Inflammatory macrophage treated with lipopolysaccharide for 4 hours (primary cell): ENCODE measurements at places on chromosomes 2 and 18.

DNA sequence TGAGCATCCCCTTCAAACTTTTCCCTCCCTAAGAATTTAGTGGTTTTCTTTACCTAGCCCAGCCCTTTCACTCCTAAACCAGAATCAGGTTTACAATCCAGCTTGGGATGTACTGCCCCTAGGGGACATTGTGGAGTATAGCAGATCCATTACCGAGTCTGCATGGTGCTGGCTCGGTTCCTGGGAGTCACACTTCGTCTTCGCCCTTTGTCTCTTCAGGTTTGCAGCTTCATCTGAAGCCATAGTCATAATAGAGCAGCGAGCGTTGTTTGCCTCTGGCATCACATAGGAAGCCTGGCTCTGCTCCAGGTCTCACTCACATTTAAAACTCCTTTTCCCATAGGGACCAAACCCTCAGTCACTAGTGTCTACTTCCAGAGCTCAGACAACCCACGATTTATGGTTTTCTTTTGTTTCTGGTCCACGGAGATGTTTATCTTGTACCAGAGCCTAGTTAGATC lies 16.8 kb upstream of the LYPD6 start:
- DNase-seq, result peak; percentile 35

DNA sequence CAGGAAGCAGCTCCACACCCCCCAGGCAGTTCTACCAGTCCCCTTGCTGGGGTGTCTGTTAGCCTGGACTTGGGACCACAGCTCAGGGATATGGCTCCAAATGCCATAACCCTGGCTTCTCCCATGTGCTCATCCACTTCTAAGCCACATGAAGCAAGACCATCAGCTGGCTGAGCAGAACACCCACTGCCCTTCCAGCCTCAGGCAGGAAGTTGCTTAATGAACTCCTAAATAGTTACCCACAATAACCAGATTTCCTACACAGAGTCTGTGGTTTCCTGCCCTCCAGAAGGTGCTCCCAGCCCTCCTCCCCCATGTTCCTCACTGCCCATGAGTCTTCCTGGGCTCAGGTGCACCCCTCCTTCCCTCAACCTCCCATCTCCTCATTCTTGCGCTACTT lies 98.3 kb upstream of the EPC2 start:
- peak; percentile 78 for DNase-seq

- no peak for DNase-seq
Measured at GRCh38 chr18:2494921-2495320, 76.4 kb downstream of the METTL4 start.

GRCh38 chr18:12416098-12416729 lies 8.5 kb downstream of the PRELID3A start:
- DNase-seq, result no peak

DNA sequence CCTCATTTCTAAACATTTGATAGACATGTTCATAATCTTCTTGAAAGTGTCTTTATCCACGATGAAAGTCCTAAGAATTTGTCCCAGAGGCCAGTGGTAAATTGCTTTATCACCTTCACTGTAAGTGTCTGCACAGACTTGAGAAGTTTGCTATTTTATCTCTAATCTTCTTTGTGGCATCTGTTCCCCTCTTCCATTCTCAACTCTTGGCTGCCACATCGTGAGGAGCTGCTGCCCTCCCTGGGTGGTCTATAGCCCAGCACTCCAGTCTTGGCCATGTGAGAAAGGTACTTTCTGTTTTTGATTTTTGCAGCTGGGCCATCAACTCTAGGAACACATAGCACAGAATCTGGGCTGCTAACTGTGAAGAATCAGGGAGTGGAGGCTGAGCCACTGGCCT lies 45.5 kb downstream of the SLC14A2 start:
- no peak for DNase-seq

GRCh38 chr2:6793913-6794312 lies 71.8 kb downstream of the CMPK2 start:
- DNase-seq, result no peak

DNA sequence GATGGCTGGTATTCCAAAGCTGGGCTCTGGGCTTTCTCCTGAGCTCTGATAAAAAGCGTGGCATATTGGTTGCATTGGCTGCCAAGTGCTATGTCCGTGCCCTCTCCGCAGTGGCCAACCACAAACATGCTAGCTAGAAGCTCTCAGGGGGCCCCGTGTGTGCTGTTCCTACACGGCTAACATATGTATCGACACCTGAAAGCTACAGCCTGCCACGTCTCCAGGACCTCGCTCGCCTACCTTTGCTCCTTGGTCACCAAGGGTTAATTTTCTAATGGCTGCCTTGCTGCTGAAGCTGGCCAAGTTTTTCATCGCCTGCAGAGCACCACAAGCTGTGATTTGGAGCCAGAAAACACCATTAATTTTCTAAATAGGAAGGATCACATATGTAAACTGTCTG lies 888.4 kb downstream of the BCL11A start:
- DNase-seq, result no peak

DNA sequence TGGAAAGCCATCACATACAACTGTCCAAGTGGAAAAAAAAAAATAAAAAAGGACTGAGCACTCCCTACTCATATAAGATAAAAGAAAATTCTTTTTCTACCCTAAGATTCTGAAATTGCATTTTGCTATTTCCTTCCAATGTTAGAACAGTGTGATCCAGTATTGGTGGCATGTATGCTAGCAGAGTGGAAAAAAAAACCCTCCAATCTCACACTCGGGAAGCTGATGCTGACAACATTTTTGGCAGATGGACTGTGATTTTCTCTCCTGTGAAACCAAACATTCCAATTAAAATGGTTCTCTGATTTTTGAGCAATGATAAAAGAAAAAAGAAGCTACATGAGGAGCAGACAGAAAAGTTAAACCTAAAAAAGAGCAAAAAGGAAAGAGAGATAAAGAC lies 419.8 kb downstream of the DPP10 start:
- no peak for DNase-seq

- DNase-seq, result no peak
Measured at GRCh38 chr18:5937795-5938194, 42.5 kb upstream of the TMEM200C start.

DNA sequence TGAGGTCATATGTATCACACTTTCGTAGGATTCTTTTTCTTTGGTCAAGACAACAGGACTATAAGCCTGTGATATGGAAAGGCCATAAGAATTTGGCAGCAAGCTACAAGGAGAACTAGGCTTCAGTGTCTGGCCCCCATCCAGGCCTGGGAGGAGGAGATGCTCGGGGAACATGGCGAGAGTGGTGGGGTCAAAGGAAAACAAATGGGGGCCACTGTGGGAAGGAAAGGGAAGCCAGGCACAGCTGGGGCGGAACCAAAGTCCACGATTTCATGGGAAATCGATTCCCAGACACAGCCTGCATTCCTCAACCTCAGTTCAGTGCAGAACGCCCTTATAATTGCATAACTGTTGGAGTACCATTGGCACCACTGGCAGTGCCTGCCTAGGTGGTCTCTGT lies 58.2 kb downstream of the MBP start:
- DNase-seq, result no peak

DNA sequence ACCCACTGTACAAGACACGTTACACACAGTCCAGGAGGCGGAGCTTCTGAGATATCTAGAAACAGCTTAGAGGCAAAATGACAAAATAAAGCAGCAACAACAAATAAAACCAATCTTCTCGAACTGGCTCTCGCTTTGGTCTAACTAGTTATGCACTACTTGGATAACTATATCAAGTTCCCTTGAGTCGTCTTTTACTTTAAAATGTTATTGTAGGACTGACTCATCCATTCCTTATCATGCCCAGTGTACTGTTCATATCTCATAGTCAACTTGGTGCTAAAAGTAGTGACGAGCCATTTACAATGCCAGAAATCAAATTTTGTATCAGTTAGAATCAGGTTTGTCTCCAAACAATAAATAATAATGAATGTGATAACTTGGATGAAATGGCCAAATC lies 102.5 kb upstream of the SLC35G4 start:
- DNase-seq, result no peak

DNA sequence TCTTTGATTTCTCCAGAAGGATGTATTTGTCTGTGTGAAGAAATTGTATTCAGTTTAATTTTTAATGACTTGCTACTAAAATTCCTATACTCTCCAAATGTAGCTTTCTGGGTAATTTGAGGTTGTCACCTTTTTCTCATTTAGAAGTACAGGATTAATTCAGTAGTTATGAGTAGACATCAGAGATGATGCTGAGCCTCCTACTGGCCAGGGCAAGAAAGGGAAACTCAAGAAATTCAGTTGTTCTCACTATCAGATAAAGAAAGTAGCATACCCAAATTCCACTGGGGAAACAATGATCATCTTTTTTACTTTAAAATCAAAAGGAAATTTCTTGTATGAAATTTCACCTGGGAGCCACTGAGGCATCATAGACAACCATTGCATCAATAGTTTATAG lies 199.4 kb downstream of the SATB2 start:
- DNase-seq, result no peak

GRCh38 chr2:33500177-33500576 lies 23.7 kb downstream of the RASGRP3 start:
- DNase-seq, result no peak

DNA sequence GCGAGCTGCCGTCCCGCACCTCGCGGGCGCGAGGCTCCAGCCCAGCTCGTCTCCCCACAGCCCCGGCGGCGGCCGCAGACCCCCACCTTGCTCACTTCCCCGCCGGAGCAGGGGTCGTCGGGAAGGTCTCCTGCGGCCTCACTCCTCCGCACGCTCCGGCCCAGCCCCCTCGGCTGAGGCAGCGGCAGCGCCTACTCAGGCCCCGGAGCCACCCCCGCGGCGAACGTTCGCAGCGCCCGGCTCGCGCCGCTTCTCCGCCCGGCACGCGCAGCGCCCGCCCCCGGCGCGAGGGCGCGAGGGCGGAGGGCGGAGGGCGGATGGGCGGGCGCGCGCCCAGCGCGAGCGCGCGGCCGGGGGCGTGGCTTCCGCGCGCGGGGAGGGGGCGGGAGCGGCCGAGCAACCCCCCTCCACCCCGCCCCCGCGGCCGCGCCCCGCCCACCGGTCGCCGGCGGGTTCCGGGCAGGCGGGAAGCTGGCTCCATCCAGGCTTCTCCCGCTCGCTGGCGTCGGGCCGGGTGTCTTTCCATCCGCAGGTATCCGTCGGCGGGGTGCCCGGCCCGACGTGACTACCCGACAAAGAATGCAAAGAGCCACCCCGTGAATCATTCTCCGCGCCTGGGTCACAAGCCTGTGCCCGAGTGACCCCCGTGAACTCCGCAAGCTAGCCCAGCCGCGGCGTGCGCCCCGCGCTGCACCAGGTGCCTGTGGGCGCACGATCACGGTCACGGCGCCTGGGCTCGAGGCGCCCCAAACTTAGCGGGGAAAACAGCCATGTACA lies at the start of gene DTNB:
DTNB (minus strand) TSS at position 278 of the 777 bp plus-strand sequence. CDS start 20,917 bp downstream, outside the sequence.
- DNase-seq, result peak; percentile 43

DNA sequence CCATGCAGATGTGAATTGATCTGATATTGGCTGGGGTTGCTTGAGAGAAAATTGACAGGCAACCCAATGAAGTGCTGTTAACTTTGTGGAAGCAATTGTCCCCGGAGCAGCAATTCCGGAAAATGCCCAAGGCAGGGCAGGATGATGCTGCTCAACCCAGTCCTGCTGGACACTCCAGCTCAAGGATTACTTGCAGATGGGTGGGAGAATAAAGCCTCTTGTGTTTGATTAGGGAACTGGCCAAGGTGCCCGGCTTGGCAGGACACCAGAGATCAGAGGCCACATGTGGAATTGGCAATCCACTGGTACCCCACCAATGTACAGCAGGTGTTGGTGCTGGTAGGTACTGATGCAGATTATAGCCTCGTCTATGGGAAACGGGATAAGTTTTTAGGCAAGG lies 12.3 kb upstream of the C2orf42 start:
- DNase-seq, result no peak

GRCh38 chr2:104254017-104254416 lies 599.9 kb upstream of the POU3F3 start:
- DNase-seq, result no peak

DNA sequence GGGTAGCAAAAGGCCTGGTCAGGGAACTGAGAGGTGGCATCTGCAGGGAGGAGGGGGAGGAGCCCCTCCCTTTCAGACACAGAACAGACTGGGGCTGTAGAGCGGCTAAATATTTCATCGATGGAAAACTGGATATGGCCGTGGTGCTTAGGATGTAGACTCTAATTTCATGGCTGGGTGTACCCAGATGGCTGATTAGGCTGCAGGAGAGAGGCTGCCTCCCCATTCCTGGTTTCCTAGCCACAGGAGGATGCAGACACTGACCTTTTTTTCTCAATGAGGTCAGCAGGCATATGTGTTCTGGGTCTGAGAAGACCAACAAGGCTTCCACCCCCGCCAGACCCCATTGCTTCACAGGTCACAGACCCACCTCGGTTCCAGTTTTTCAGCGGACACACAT lies 79.3 kb upstream of the STPG4 start:
- DNase-seq, result no peak

DNA sequence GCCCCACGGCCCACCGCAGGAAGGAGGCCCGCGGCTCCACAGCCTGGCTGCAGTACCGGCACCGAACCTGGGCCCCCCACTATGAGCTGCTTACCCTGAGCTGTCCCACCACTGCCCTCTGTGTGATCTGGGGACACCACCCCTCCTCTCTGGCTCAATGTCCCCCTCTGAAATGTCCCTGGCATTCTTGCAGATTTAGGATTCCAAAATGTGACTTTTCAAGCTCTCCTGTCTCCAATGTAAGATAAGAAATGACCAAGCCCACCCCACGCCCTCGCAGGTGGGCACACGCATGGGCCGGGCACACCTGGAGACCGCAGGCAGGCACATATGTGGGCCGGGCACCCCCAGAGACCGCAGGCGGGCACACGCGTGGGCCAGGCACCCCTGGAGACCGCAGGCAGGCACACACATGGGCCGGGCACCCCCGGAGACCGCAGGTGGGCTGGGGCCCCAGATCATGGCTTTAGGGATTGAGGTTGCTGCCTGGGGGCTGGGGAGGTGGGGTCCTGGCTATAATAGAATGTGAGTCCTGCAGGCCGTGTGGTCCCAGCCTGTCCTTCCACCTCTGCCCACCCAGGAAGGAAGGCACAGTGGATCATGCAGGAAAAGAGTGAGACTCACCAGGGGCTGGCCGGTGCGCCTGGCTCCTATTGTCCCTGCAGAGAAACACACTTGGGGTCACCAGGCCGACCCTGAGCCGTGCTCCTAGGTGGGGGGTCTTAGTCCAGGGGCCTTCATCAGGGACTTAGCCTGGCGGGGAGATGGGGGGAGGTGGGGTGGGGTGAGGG lies 7.2 kb downstream of the PDCD1 start:
- no peak for DNase-seq

DNA sequence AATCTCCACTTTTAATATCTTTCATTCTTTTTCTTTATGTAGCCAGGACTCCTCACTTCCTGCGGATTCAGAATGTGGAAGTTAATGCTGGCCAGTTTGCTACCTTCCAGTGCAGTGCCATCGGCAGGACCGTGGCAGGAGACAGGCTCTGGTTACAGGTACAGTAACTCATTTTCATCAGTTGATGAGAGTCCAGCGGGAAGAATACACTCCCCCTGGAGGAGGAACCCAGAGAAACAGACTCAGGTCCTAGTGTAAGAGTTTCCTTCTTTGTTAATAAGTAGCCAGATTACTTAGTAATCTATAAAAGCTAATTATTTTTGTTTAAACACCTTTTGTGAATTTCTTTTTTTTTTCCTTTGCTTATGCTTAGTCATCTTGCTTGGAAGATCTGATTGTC lies 359.4 kb downstream of the PTPRM start:
- peak; percentile 0 for DNase-seq

DNA sequence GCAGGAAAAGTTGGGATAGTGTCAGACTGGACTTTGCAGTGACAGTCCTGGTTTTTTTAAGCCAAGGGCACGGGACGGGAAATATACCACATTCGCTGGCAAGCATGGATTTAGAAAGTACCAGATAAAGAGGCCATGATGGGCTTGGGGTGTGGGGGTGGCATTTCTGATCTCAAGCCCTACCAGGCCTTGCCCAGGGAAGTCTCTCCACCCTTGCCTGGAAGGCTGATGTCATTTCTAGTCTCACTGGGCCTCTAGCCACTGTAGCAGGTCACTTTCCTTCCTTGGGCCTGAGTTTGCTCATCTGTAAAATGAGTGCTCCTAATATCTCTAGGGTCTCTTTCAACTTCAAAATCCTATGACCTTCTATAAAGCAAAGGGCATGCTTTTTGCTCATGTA lies 1.8 kb downstream of the ZBTB7C start:
- peak; percentile 37 for DNase-seq
